ENCODE measurements at places on chromosomes 12 and 14. TPM values are rescaled to one million over a fixed set of nuclear protein-coding genes. Genes with fewer than 3 reads are reported as not detected.
A peak's percentile ranks its signal among the peaks of the same experiment; 100 is the strongest.

DNA sequence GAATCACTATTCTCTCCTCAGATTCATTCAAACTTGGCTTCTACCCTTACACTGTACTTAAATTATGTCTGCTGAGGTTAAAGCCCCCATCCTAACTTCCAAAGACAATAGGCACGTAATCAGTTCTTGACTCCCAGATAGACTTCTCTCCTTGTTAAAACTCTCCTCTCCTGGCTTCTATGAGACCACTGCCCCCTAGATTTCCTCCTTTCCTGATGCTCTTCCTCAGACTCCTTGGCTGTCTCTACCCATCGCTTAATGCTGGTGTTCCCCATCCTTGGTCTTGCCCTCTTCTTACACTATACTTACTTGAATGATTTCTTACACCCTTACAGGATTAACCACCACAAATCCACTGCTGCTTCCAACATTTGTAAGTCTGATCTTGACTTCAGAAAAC, 32.8 kb downstream of the TC2N start:
- no peak for ATAC-seq

DNA sequence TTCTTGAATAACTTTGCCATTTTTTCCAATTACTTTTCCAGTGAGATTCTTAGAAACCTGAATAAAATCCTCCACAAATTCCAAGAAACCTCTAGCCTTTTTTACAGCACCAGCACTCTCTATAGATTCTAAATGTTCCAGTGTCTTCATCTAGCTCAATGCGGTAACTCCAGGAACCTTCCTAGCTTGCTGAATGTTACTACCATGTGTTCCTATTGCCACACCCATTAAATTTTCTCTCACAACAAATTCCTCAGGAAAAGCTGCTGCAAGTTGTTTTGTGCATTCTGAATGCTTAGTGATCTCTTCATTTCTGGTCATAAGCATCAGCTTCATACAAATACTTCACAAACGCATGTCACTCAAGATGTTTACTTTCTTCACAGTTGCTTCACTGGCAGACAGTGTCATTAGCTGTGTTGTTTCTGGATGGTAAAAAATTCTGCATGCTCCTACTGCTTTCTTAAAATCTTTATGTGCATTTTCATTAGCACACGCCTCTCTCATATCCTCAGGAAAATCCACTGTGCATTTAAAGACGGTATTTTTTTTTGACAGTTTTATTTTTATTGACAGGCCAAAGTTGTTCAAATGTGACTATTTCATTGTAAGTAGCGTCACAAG, 106.7 kb downstream of the PPHLN1 start:
- no peak for ATAC-seq

GRCh38 chr12:4168036-4168435, 105.5 kb upstream of the CCND2 start:
- no peak for ATAC-seq

- no peak for ATAC-seq
These were observed 6.9 kb downstream of the ZBTB25 start for GRCh38 chr14:64496764-64497163.

DNA sequence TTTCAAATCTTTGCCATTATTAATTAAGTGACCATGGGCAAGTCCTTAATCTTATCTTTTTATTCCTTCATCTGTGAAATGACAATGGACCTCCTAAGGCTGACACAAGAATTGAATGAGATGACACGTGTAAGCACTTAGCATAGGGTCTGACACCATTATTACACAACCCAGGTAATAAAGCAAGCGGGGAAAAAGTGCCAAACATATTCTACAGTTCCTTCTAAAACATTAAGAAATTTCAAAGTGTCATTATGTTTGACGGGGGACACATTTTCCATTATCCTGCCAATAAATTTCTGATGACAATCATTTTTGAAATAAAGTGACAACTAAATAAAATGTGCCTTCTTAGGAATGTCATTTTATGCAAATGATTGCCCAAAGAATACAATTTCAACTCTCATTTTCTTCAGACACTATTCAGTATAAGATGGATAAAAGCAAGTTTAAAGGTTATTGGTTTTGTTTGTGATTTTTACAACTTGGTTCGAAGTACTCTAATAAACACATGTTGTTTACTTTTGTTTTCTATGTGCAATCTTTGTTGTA, 3.0 kb downstream of the ANKS1B start:
- no peak for ATAC-seq

DNA sequence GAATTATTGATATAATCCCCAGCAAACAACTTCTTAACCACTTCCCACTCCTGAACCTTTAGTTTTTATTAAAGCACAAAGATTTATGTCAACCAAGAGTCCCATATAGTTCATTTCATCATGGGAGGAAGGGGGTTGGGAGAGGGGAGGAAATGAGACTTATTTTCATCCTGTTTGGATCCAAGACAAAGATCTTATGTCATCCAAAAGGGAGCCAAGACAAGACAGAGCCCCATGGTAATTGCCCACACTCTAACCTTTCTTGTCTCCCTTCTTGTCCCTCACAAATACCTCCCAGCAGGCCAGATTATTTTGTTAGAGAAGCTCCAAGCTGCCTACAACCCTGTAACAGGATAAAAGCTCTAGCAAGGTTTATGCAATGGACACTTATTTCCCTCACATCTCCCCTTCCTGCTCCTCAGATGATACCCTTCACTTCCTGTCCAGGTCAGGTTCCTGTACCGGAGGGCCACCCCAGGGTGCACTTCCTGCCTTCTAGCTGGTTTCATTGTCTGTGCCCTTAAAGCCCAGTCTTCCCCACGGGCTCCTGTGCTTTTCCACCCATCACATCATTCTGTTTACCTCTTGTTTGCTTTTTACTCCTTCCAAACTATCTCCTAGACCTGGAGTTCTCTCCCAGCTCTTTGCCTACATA, 123.7 kb upstream of the MDM1 start:
- ATAC-seq = no peak

DNA sequence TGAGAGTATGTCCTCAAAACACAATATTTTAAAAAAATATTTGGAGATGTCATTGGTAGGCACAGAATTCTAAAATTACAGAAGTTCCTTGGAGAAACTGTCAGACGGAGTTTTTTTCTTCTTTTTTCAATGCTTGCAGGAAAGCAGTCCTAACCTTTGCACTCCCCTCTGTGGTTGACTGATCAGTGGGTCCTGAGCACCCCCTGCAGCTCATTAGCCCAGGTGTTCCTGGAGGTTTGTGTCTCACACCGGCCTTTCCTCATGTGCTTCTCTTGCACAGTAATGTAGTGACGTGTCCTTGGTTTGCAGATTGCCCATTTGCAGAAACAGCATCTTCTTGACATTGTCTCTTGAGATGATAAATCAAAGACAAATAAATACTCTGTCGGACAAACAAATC, 513.0 kb downstream of the TMEM121 start:
- no peak for ATAC-seq

DNA sequence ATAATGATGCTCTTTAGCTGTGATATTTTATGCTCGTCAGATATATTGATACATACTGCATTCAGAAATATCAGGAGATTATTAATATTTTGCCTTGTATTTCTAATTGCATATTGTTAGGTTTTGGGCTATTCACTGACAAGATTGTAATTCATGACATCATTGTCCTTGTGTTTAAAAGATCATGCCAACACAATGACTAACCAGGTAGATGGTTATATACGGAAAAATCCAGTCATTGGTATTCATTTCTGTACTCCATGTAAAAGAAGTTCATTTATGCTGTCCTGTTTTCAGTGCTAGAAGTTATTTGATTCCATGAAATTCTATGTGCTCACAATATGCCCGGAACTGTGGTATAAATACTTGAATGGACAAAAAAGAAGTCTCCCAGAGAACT, 107.5 kb downstream of the KITLG start:
- no peak for ATAC-seq

DNA sequence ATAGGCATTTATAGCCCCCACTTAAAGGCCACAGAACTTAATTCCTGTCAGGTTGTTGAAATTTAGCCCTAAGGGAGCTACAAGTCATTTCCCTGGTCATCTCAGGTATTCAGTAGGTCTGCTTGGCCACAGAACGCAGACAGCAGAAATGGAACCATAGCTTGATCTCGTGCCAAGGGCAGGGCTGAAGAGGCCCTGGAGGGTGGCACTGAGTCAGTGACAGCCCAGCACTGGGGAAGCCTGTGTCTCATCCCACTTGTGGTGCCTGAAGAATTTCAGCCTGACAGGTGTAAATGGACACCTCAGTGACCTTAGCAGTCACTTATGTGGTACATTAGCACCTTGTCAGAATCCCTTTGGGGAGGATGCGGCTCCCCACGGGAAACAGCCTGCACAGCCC, 6.6 kb downstream of the PRKAB1 start:
- no peak for ATAC-seq

- ATAC-seq = no peak
These were observed 2.9 kb upstream of the TDRD9 start for GRCh38 chr14:103925316-103925715.

DNA sequence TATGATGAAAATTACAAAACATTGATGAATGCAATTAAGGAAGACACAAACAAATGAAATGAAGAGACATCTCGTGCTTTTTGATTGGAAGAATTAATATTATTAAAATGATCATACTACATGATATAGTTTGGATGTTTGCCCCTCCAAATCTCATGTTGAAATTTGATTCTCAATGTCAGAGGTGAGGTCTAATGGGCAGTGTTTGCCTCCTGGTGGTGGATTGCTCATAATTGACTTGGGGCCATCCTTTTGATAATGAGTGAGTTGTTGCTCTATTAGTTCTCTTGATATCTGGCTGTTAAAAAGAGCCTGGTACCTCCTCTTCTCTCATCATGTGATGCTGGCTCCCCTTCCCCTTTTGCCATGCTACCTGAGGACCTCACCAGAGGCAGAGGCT, 56.7 kb downstream of the CD163L1 start:
- no peak for ATAC-seq

DNA sequence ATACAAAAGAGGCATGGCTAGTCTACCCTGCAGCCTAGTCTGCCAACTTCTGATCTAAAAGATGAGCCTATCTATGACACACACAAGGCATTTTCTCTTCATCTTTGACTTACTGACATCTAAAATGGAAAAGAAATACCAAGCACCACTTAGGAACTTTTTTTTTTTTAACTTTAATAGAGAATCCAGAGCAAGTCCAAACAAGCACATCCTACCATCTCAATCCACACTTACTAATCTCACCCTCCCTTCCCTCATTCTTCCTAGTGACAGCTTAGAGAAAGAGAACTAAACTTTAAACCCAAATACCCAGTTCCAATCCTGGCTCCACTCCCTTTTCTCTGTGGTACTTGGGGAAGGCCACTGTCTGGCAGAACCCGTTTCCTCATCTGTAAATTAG, 31.8 kb downstream of the BDKRB1 start:
- no peak for ATAC-seq

DNA sequence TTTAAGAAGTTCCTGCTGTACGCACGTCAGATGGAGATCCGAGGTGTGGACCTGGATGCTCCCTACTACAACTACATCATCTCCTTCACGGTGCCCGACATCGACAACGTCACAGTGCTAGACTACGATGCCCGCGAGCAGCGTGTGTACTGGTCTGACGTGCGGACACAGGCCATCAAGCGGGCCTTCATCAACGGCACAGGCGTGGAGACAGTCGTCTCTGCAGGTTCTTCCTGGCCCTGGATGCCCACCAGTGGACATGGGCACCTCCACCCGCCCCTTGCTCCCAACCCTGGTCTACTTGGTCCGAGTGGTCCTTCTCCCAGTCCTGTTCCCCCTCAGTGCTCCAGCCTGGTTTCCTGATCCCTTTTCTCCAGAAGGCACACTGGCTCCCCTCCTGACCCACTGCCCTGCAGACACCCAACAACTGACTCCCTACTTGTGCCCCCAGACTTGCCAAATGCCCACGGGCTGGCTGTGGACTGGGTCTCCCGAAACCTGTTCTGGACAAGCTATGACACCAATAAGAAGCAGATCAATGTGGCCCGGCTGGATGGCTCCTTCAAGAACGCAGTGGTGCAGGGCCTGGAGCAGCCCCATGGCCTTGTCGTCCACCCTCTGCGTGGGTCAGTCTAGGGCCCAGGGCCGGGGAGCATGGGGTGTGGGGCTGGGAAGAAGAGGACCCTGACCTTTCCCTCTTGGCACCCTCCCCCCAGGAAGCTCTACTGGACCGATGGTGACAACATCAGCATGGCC, 32.1 kb upstream of the LRP1-AS start:
- no peak for ATAC-seq

GRCh38 chr12:4293299-4293965, 19.9 kb downstream of the CCND2 start:
- peak; percentile 56 for ATAC-seq

DNA sequence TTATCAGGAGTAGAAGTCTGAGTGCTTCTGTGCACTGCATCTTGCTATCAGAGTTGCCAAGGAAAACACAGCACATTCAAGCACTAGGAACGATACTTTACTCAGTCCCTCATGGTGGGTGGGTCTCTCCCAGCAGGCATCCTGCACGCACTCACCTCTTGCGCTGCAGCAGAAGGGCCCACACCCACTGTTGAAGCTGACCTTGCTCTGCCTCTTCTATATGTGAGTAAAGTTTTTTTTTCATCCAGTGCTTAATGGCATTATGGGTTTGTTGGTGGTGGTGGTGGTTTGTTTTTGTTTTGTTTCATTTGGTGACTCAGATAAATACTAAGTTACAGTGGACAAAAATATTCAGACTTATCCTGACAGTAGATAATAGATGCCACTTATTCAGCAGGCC, 348.5 kb downstream of the EGLN3 start:
- no peak for ATAC-seq

DNA sequence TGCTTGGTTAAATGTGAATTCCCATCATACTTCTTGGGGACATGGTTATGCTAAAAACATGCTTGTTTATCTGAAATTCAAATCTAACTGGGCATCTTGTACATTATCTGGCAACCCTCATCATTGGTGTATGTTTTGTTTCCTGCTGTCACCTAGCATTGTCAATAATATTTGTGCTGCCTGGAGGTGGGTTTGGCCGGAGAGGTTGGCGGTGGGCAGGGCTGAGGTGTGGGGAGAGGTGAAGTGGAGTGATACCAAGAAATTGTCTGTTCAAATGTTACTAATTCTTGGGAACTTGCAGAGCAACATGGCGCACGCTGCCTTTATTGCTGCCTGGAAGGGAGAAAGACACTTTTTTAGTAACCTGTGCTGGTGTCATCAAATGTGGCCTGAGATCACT, 280.5 kb downstream of the VRK1 start:
- ATAC-seq = no peak

DNA sequence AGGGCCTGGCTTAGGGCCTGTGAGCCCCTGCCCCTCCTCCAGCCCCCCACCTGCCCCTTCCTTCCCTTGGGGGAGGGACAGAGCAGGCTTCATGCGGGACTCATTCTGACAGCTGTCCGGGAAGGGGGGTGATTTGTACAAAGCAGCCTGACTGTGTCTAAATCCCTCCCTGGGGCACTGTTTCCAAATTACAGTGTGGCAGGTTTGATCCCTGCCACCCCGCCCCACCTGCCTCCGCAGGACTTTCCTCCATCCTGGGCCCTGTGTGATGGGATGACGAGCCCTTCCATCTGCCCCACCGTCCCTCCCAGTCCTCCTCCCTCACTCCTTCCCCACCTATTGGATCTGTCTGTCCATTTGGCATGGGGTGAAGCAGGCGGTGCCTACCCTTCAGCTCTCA, 363.9 kb downstream of the BCL11B start:
- ATAC-seq = no peak

Gene POU6F1
- 5.9 TPM for total RNA-seq

Gene NPFF
- not detected for total RNA-seq

Gene ACVRL1
- 0.13 TPM for total RNA-seq

Gene MLH3
- 13.7 TPM for total RNA-seq

Gene WNT5B
- 1.2 TPM for total RNA-seq
